ENCODE measurements at places on chromosomes 16 and 17.

DNA sequence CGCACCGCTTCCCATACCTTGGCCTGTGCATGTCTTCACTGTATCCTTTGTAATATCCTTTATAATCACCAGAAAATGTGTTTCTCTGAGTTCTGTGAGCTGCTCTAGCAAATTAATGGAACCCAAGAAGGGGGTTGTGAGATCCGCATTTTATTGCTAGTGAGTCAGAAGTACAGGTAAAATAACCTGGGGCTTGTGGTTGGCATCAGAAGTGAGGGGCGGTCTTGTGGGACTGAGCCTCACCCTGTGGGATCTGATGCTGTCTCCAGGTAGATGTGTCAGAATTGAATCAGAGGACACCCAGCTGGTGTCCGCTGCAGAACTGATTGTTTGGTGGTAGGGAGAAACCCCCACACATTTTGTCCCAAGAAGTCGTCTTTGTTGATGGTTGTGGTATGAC is 382.4 kb downstream of the SNX29 start:
- H3K4me3 ChIP-seq: no peak overlapping the region
- DNase-seq: peak; percentile 65
- peaks cover 3% of the 10 kb centered on the region for H3K36me3 ChIP-seq
- H3K27ac ChIP-seq: peak overlapping the region; percentile 63
- peaks cover 19% of the 10 kb centered on the region for H3K4me1 ChIP-seq

DNA sequence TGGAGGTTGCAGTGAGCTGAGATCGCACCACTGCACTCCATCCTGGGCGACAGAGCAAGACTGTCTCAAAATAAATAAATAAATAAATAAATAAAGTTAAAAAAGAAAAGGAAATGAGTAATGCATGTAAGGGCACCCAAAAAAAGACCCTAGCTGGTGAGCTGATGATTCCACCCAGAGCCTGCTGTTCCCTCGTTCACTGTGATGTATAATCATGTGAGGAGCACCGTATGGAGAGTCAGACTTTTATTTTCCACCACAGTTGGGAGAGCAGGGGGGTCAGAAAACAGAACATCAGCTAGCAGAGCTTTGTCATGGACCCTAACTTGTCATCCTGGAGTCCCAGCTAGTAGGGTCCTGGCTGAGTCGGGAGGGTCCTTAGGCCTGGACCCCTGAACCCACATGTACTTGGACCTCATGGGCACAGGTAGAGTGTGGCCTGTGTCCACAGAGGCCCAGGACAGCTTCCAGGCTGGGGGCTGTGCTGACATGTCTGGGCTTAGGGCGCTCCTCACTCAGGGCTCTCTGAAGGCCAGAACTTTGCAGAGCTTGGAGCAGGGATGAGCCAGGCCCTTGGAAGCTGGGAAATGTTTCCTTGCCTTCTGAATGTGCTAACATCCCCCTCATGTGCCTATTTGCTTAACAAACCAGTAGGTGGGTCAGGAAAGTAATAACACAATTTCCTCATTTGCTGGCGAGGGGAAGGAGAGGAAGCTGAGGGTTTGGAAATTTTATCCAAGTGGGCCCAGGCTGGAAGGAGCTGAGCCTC is 18.8 kb upstream of the LASP1NB start:
- H3K4me1 ChIP-seq: peaks cover 27% of the 10 kb centered on the region
- DNase-seq: no peak
- peak overlapping the region; percentile 22 for H3K27ac ChIP-seq
- H3K4me3 ChIP-seq: no peak overlapping the region

DNA sequence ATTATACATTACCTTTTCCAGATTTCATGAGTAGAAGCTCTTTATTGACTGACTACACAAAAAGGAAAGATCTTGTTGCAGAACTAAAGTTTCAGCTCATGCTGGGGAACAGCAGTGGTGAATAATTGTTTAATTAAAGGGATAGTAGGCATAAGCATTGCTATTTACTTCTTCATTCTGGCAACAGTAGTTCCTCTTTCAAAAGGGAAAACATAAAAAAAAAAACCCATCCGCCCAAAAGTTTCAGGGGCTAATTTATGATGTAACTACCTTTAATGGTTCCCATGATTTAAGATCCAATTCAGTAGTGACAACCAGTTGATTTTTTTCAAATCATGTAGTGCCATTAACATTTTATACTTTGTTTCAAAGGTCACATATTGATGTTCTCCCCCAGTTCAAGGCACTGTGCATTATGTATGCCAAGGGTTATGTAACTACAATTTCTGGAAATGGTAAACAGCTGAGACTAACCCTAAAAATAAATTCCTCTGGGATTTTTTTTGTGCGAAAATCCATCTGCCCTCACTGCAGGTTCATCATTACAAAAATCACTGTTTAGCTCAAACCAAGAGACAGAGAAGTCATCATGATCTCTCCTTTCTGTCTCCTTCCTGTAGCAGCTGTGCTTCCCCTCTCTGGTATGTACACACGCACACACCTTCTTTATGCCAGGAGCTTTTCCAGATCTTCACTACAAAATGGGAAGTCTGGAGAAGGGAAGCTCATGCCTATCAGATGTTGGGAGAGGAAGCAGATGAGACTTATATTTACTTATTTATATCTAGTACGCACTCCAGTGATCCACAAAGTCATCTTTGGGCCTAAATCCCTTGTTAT is 2.2 kb upstream of the PHLPP2 start:
- no peak overlapping the region for H3K4me3 ChIP-seq
- peaks cover 11% of the 10 kb centered on the region for H3K4me1 ChIP-seq
- no peaks in the 10 kb centered on the region for H3K36me3 ChIP-seq
- peaks cover 4% of the 10 kb centered on the region for H3K27me3 ChIP-seq
- DNase-seq: no peak
- H3K27ac ChIP-seq: no peak overlapping the region

GRCh38 chr16:83974475-83974874 is 6.4 kb downstream of the NECAB2 start:
- no peak overlapping the region for H3K27ac ChIP-seq
- H3K4me3 ChIP-seq: no peak overlapping the region
- no peaks in the 10 kb centered on the region for H3K36me3 ChIP-seq
- H3K27me3 ChIP-seq: peaks cover 15% of the 10 kb centered on the region
- no peaks in the 10 kb centered on the region for H3K4me1 ChIP-seq

DNA sequence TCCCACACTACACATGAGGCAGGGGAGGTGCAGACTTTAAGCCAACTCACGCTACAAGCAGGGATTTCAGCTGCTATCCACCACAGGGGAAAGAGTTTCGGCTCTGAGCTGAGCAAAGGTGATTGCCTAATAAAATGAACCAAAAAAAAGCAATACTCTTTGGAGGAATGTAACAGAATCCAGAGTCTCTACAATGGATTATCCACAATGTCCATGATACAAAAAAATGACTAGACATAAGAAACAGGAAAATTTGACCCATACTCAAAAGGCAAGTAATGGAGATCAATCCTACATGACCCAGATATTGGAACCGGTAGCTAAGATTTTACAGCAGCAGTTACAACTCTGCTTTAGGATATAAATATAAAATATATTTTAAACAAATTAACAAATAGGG is 19.0 kb upstream of the TMEM204 start:
- H3K27ac ChIP-seq: no peak overlapping the region
- no peaks in the 10 kb centered on the region for H3K4me1 ChIP-seq
- DNase-seq: no peak
- H3K27me3 ChIP-seq: no peaks in the 10 kb centered on the region

GRCh38 chr16:49011901-49012300 is 269.7 kb downstream of the CBLN1 start:
- H3K27ac ChIP-seq: no peak overlapping the region
- no peak for DNase-seq
- no peak overlapping the region for H3K4me3 ChIP-seq

- H3K27me3 ChIP-seq: no peaks in the 10 kb centered on the region
- H3K27ac ChIP-seq: peak overlapping the region; percentile 71
- no peaks in the 10 kb centered on the region for H3K36me3 ChIP-seq
- no peak for DNase-seq
- peaks cover 44% of the 10 kb centered on the region for H3K4me1 ChIP-seq
Observed at GRCh38 chr17:76445697-76446448, 7.1 kb downstream of the UBE2O start.

- no peaks in the 10 kb centered on the region for H3K36me3 ChIP-seq
- no peak within 1 kb of the TSS for H3K27ac ChIP-seq
- H3K4me1 ChIP-seq: peaks cover 4% of the 10 kb centered on the region
- H3K27me3 ChIP-seq: peaks cover 100% of the 10 kb centered on the region
Observed at GRCh38 chr17:48722915-48723422, at the start of gene PRAC2. PRAC2 (plus strand) TSS chr17:48723185; CDS start chr17:48724411, 1,226 bp downstream.

GRCh38 chr17:32621612-32622312 is 135.0 kb downstream of the CDK5R1 start:
- no peak overlapping the region for H3K4me3 ChIP-seq
- no peaks in the 10 kb centered on the region for H3K36me3 ChIP-seq
- peak overlapping the region; percentile 74 for H3K27ac ChIP-seq

Data from keratinocyte (primary cell).